ENCODE measurements at places on chromosomes 13 and 19. TPM values are rescaled to one million over a fixed set of nuclear protein-coding genes. Genes with fewer than 3 reads are reported as not detected.

GRCh38 chr19:35828692-35829301 is 16.2 kb upstream of the PRODH2 start:
- DNase-seq, result peak; percentile 90

Gene TEX29
- not detected for total RNA-seq

Gene ZNF681
- total RNA-seq, result 1.5 TPM

- DNase-seq, result no peak
Observed at GRCh38 chr13:45149964-45150363, 29.7 kb downstream of the GTF2F2 start.

GRCh38 chr19:32928806-32929205 is 43.0 kb downstream of the CEP89 start:
- no peak for DNase-seq

Gene GPR4
- total RNA-seq, result 5.1 TPM

Gene TRPC4
- total RNA-seq, result 7.3 TPM

DNA sequence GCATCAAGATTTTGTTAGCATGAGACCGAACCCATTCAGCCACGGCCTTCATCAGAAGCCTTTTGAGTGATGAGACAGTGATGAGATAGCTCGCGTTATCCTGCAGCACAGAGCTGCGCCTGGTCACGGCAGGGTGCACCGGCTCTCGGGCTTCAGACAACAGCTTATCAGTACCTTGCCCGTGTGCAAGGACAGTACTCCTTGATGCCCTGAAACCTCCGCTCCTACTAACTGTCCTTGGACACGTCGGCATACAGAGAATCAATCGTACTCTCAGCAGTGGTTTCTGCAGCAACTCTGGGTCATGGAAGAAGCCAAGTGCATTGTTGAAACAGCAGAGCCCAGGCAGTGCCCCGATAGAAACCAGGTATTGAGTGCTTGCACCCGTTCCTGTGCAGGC is 40.7 kb downstream of the IRS2 start:
- DNase-seq, result no peak

DNA sequence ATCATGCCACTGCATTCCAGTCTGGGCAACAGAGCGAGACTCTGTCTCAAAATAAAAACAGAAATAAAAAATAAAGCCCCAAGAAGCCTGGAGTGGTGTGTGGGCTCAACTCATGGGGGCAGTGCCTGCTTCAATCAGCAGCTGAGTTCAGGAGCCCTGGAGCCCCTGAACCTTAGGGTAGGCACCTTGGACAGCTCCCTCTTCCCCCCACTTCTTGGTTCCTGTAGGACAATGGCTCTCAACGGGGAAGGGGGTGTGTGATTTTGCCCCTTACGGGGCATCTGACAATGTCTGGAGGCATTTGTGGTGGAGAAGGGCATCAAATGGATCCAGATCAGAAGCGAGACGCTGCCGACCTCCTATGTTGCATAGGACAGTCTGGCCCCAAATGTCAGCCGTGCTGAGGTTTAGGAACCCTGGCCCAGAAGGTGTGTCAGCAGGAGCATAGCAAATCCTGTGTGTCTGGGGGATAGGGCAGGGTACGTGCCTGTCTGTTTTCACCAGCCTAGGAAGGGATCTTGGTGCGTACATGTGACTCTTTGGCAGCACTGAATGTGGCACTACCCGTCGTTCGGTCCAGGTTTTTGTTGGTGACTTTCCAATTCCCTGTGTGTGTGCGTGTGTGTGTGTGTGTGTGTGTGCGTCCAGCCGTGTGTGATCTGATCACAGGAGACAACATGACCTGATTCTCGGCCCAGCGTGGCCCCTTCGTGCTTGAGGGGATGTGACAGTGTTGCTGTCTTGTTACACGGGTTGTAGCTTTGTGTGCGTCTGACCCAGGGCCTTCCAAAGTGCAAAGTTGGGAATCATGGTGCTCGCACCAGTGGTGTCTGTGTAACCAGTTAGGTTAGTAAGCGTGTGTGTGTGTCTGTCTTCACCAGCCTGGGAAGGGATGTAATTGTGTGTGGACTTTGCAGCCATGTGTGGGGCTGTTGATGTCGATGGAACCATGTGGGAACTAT is 7.5 kb downstream of the IGLON5 start:
- no peak for DNase-seq

- no peak for DNase-seq
Observed at GRCh38 chr13:43920965-43921674, 41.4 kb downstream of the LACC1 start.

DNA sequence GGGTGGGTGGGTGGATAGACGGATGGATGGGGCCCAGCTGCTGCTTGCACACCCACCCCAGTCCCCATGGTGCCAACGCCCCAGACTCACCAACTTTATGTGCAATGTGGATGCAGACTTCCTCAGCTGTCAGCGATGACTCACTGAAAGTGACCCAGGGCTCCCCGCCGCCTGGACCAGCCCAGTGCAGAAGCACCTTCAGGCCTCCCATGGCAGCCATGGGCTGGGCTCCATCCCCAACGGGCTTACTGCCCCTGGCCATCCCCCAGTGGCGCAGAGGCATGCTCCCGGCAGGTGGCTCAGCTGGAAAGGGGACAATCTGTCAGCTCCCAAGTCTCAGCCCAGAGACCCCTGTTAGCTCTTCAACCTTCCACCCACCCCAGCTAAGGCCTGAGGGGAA is 2.2 kb downstream of the TYK2 start:
- DNase-seq, result no peak

Measured in posterior vena cava (tissue), 2 donors.